ENCODE measurements at places on chromosomes 5 and 9. TPM values are rescaled to one million over a fixed set of nuclear protein-coding genes. Genes with fewer than 3 reads are reported as not detected.

The SLC31A2 gene
- 5.1 TPM for total RNA-seq

The PDCD1LG2 gene
- total RNA-seq: 0.83 TPM

The FRMPD1 gene
- not detected for total RNA-seq

DNA sequence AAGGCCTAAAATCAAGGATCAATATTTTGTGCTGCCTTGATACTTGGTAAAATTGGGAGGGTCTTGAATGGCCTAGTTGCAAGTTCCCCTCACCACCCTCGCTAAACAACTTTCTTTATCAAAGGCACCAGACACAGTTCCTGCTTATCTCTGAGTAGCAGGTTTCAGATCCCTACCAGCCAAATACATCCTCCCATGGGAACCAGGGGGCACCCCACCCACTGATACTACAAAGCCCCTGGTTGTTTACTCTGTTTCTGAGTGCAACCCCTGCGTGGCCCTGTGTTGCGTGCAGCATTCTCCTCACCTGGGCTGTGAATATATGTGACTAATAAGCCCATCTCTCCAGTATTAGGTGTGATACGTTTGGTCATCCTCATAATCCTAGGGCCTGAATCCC lies 314.9 kb downstream of the DRD1 start:
- no peak overlapping the region for H3K4me3 ChIP-seq
- no peaks in the 10 kb centered on the region for H3K36me3 ChIP-seq
- no peaks in the 10 kb centered on the region for H3K4me1 ChIP-seq
- DNase-seq: no peak
- no peak overlapping the region for H3K27ac ChIP-seq
- no peaks in the 10 kb centered on the region for H3K27me3 ChIP-seq

The PCDHGA5 gene
- total RNA-seq: not detected

DNA sequence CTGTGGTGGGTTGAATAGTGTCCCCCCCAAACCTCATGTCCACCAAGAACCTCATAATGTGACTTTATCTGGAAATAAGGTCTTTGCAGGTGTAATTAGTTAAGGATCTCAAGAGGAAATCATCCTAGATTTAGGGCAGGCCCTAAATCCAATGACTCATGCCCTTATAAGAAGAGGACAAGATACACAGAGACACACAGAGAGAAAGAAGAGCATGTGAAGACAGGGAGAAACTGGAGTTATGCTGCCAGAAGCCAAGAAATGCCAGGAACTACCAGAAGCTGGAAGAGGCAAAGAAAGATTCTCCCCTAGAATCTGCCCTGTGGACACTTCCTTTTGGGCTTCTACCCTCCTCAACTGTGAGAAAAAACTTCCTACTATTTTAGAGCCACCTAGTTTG lies 8.8 kb downstream of the FAM13B start:
- H3K4me3 ChIP-seq: no peak overlapping the region
- peaks cover 4% of the 10 kb centered on the region for H3K36me3 ChIP-seq
- H3K27me3 ChIP-seq: no peaks in the 10 kb centered on the region
- peaks cover 58% of the 10 kb centered on the region for H3K4me1 ChIP-seq

The BTNL3 gene
- not detected for total RNA-seq

GRCh38 chr9:96501633-96502538 lies 51.9 kb downstream of the HABP4 start:
- H3K27ac ChIP-seq: no peak overlapping the region
- H3K4me3 ChIP-seq: no peak overlapping the region
- DNase-seq: no peak
- H3K27me3 ChIP-seq: no peaks in the 10 kb centered on the region
- no peaks in the 10 kb centered on the region for H3K4me1 ChIP-seq

DNA sequence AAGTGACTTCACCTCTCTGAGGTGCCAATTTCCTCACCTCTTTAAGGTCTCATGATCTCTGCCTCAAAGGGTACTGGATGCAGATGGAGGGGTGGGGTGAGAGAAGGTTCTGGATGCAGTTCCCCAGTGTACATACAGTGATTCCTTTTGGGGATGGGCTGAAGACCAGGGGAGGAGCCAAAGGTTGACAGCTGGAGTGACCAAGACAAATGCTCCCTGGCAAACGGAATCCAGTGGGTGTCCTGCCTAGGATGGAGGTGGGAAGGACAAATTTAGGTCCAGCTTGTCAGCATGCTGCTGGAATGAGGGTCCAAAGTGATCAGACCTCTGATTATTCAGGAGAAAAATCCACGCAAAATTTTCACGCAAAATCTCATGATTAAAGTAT lies 7.3 kb upstream of the LMX1B start:
- H3K4me3 ChIP-seq: no peak overlapping the region
- H3K36me3 ChIP-seq: no peaks in the 10 kb centered on the region
- H3K27me3 ChIP-seq: peaks cover 45% of the 10 kb centered on the region
- H3K4me1 ChIP-seq: peaks cover 5% of the 10 kb centered on the region

DNA sequence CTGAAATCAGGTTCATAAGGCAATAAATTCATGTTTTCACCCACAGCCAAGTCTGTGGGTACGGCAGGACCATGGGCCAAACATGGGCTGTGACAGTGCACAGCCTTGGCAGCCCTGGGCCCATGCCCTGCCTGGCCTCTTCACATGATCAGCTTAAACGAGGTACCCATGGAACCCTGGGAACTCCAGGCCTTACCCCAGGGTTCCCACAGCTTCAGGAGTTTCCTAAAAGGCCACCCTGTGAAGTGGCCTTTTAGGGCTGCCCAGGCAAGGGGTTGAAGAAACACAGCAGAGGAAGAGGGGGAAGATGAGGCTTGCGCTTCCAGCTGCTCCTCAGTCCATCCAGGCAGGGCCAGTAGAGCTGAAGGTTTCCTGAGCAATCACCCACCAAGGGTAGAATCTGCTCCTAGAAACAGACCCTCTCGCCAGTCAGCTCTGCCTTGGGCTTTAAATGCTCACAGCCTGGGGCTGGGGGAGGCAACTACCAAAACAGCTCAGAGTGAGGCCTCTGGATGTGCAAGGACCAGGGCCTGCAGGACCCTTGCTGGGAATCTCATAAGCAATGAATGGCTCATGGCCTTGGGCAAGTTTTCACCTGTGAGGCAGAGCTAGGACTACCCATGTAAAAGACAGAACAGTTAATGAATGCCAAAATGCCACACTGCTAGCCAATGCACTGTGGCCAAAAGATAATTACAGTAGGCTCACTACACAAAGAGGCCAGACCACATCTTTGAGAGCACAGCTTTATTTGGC lies 79.3 kb upstream of the LRRTM2 start:
- no peak for DNase-seq
- H3K27ac ChIP-seq: no peak overlapping the region
- peaks cover 3% of the 10 kb centered on the region for H3K36me3 ChIP-seq
- peaks cover 12% of the 10 kb centered on the region for H3K4me1 ChIP-seq

The THBS4 gene
- total RNA-seq: 1.8 TPM

DNA sequence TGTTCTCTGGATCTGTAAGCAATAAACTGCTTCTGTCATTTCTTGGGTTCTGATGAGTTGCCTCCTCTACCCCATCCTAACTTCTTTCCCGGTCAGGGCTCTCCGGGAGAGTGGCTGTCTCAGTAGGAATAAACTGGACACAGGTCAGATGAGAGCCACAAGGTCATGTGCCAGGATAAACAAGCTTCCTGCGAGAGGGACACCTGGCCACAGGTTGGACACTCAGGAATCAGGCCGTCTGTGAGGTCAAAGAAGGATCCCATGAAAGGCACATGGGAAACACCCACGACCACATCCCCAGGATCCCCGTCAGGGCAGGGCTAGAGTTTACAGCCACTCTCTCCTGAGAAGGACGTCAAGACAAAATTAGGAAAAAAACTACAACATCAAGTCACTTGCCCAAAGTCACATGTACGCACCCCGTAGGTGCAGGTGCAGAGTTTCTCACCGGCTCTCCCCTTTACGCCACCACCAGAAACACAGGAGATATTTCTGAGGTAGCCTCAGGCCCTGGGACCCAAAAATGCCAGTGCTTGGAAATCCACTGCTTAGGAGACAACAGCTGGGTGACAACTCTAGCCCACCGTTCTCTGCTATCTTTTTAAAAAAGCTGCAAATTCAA lies 28.7 kb downstream of the CCT5 start:
- no peaks in the 10 kb centered on the region for H3K36me3 ChIP-seq
- no peak overlapping the region for H3K4me3 ChIP-seq
- H3K4me1 ChIP-seq: peaks cover 16% of the 10 kb centered on the region

The OR1J1 gene
- not detected for total RNA-seq

GRCh38 chr9:137269231-137269772 lies 8.2 kb upstream of the TOR4A start:
- DNase-seq: no peak
- peaks cover 13% of the 10 kb centered on the region for H3K4me1 ChIP-seq
- peaks cover 25% of the 10 kb centered on the region for H3K36me3 ChIP-seq
- H3K27me3 ChIP-seq: no peaks in the 10 kb centered on the region
- no peak overlapping the region for H3K27ac ChIP-seq

DNA sequence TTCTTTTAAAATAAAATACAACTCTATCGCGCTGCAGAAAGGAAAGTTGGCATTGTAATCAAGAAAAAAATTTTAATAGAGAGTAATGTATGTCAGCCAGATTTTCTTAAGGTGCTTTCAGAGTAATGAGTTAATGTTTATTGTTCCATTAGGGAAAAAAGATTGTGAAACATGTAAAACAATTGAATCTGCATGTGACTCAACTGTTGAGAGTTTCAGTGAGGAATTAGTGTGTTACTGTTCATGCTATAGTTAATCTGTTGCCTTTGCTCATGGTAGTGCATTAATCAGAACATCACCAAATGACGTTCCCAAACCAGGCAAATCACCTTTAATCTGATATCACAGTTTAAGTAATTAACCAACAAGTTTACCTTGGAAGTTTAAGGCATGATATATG lies 600.5 kb downstream of the NR2F1-AS1 start:
- H3K27me3 ChIP-seq: no peaks in the 10 kb centered on the region
- H3K4me3 ChIP-seq: no peak overlapping the region
- DNase-seq: no peak
- no peaks in the 10 kb centered on the region for H3K36me3 ChIP-seq
- H3K27ac ChIP-seq: no peak overlapping the region

DNA sequence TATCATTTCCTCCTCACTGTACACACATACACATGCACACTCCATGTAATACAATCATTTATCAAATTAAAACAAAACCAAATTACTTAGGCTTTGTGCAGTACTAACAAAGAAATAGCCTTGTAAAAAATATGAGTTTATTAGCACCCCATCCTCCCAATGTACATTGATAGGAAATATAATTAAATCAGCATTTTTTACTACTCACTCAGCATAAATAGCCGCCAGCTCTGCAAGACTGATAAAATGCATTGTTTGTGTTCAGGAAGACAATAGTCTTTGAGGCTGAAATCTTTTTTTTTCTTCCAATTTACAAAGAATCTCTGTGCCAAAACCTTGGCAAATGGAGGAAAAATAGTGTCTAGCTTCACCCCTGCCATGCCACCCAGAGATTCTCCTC lies 497.6 kb upstream of the ADAMTS16 start:
- H3K36me3 ChIP-seq: no peaks in the 10 kb centered on the region
- no peaks in the 10 kb centered on the region for H3K27me3 ChIP-seq
- H3K4me3 ChIP-seq: no peak overlapping the region
- no peaks in the 10 kb centered on the region for H3K4me1 ChIP-seq
- no peak overlapping the region for H3K27ac ChIP-seq

The SNX30 gene
- total RNA-seq: 4.4 TPM

DNA sequence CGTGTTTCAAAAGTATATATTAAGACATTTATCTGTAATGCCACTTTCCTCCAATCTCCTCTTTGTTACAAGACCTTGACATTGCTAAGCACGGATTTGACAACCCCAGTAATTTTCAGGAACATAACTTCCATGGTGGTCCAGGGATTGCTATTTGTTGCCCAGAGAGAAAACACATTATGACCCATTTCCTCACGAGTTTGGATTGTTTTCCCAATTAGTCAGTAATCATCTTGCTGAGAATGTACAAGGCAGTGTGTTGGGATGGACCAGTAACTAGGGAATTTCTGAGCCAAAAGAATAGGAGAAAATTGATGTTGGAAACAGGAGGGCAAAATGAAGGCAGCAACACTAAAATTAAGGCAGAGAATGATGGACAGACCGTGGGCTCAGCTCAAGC lies 574.1 kb downstream of the EBF1 start:
- no peaks in the 10 kb centered on the region for H3K4me1 ChIP-seq
- no peak overlapping the region for H3K4me3 ChIP-seq
- H3K27me3 ChIP-seq: no peaks in the 10 kb centered on the region
- no peaks in the 10 kb centered on the region for H3K36me3 ChIP-seq

The CCNI2 gene
- 2.7 TPM for total RNA-seq

The ARSI gene
- total RNA-seq: not detected

GRCh38 chr9:129437626-129438323 lies 183.1 kb downstream of the C9orf50 start:
- H3K27me3 ChIP-seq: peaks cover 45% of the 10 kb centered on the region
- no peaks in the 10 kb centered on the region for H3K36me3 ChIP-seq
- DNase-seq: peak; percentile 13
- no peak overlapping the region for H3K27ac ChIP-seq
- peak overlapping the region; percentile 32 for H3K4me3 ChIP-seq

The RPL12 gene
- 2,267 TPM for total RNA-seq

The PCDHGA6 gene
- total RNA-seq: 0.10 TPM

The ENHO gene
- 0.26 TPM for total RNA-seq

The SPINK4 gene
- total RNA-seq: not detected

GRCh38 chr5:51225789-51226742 lies 157.2 kb upstream of the ISL1 start:
- no peaks in the 10 kb centered on the region for H3K27me3 ChIP-seq
- H3K4me3 ChIP-seq: no peak overlapping the region
- H3K4me1 ChIP-seq: no peaks in the 10 kb centered on the region
- no peak overlapping the region for H3K27ac ChIP-seq

GRCh38 chr9:137034709-137035506 lies 3.0 kb upstream of the FUT7 start:
- H3K4me1 ChIP-seq: peaks cover 43% of the 10 kb centered on the region
- H3K27ac ChIP-seq: peak overlapping the region; percentile 89
- H3K4me3 ChIP-seq: peak overlapping the region; percentile 61
- peak; percentile 93 for DNase-seq
- no peaks in the 10 kb centered on the region for H3K27me3 ChIP-seq

The ANKDD1B gene
- not detected for total RNA-seq

The ARL14EPL gene
- total RNA-seq: not detected

DNA sequence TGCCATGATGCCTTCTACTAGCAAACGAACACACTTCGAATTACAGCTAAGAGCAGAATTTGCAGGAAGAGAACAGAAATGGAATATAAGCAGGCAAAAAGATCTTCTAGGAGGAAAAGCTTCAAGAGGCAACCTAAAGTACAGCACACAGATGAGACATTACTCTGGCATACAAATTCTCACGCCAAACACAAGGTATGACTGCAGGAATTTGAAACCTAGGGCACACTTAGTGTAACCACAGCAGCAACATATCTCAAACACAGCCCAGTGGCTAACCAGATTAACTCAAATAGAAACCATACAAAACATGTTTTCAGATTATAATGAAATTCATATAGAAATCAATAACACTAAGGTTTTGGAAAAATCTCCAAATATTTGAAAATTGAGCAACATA lies 481.0 kb upstream of the RGMB start:
- H3K4me3 ChIP-seq: no peak overlapping the region
- H3K36me3 ChIP-seq: no peaks in the 10 kb centered on the region
- H3K27me3 ChIP-seq: no peaks in the 10 kb centered on the region

The SHLD3 gene
- 3.1 TPM for total RNA-seq

The CCDC192 gene
- total RNA-seq: not detected

The OCLN gene
- 0.83 TPM for total RNA-seq

The SPATA31D4 gene
- not detected for total RNA-seq

Measured in activated CD4-positive, alpha-beta memory T cell treated with anti-CD3 and anti-CD28 coated beads for 36 hours (primary cell).